ENCODE measurements at places on chromosomes 5 and 9.

DNA sequence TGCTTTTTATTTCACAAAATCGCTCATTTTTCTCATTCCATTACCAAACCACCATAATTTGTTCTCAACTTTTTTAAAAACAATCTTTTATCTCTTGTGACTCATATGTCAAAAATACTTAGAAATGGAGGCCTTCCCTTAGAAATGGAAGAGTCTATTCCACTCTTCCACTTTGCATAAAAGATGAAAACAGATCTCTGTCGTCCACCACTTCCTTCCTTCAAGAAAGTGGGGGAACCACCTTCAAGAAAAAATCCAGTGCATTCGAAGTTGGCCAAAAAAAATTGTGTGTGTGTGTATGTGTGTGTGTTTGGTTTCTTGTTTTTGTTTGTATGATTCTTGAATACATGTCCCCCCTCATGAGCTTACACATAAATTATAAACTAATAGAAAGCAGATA lies 628.8 kb upstream of the DMAC1 start:
- DNase-seq: no peak

- no peak for DNase-seq
These were observed 216.7 kb downstream of the BNC2 start for GRCh38 chr9:16653491-16654399.

- DNase-seq: no peak
These were observed 2.1 kb downstream of the SOHLH1 start for GRCh38 chr9:135697226-135697625.

DNA sequence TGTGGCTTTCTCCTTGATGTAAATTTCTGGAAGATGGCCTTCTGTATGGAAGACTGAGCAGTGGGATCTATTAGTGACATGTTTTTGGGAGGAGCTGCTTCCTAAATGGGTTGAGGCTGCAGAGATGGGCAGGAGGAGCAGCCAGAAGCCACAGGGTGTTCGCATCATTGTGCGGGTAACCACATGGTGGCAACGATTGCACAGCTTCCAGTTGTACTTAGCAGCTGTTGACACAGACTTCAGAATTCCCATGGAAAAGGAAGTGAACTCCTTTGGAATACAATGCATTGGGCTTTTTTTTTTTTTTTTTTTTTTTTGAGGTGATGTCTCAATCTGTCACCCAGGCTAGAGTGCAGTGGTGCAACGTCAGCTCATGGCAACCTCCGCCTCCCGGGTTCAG lies 297.3 kb downstream of the NR3C1 start:
- no peak for DNase-seq

GRCh38 chr9:19624519-19624918 lies 164.3 kb downstream of the SLC24A2 start:
- DNase-seq: no peak

- no peak for DNase-seq
These were observed 44.6 kb upstream of the SLC25A51 start for GRCh38 chr9:37948417-37948980.

DNA sequence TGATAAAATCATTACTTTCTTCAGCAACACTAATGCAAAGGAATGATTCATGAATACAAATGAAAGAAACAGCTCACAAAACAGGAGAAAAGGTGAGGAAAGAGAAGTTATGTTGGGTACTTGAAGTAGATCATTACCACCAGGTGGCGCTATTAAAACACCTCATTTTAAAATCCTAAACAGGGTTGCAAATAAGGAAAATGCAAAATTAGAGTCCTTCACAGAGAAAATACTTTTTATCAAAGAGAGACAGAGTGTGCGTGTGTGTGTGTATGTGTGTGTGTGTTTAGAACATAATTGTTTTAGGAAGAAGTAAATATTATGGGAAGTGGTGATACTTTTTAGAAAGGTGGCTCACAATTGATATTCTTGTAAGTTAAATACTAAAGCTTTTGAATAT lies 49.5 kb upstream of the CD180 start:
- no peak for DNase-seq

GRCh38 chr9:104503963-104504362 lies at the start of gene OR13F1:
Gene OR13F1, plus strand, starts transcription at chr9:104504263. Its CDS starts 0 bp downstream, at chr9:104504263.
- DNase-seq: no peak

- no peak for DNase-seq
These were observed 257.7 kb downstream of the MCTP1 start for GRCh38 chr5:95027151-95027721.

- no peak for DNase-seq
These were observed 40.7 kb downstream of the F2RL2 start for GRCh38 chr5:76582230-76583162.

GRCh38 chr9:131546336-131547084 lies 1.2 kb downstream of the PRRT1B start:
- DNase-seq: no peak

GRCh38 chr9:109156708-109157107 lies 10.3 kb downstream of the FRRS1L start:
- DNase-seq: no peak

DNA sequence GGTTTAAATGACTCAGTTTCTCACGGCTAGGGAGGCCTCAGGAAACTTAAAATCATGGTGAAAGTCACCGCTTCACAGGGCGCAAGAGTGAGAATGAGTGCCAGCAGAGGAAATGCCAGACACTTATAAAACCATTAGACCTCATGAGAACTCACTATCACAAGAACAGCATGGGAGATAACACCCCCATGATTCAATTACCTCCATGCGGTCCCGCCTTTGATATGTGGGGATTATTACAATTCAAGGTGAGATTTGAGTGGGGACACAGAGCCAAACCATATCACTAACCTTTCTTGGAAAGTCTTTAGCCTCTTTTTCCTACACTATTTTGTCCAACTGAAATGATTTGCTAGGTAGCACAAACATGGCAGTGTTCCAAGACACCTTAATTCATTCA lies 533.9 kb upstream of the NUDT12 start:
- DNase-seq: no peak

DNA sequence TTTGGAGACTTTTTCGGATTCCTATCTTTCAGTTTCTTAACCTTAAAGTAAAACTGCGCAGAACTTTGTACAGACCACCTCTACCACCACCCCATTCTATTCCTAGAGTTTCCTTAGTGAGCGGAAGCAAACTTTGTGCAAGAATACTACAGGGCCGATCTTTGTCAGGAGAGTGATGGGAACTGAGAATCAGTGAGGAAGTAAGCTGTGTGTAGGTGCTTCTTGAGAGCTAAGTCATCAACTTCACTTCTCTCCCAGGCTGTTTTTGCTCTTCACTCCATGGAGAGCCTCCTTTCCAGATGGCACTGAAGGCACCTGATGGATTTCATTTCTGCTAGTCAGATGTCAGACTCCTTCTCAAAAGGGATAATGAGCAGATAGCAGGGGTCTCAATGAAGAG lies 127.3 kb downstream of the SPATA31D1 start:
- DNase-seq: no peak

DNA sequence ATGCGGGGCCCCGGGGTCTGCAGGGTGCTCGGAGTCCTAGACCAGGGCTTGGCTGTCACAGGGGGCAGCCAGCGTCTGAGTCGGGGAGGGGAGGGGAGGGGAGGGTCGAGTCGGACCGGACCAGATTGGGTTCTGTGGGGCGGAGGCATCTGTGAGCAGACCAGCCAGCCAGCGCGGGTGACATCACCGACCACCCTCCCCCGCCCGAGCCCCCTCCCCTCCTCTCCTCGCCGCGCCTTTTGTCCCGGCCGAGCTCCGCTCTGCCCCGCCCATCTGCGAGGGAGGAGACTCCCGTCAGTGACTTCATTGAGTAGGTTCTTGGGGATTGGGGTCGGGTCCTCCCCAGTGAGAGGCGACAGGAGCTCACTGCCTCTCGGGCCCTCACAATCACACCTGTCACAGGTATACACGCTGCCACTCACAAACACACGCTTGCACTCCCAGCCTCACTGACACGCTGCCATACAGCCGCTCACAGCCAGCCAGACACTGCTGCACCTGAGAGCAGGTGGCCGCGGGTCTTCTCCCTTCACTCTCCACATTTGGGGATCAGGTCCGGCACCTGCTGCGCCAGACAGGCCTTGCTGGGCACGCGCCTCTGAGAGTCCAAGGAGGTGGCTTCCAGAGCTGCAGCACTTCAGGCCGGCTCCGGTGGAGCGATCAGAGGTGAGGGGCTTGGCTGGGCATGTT lies 546 bp downstream of the DNAJB5 start:
- DNase-seq: peak; percentile 44
